Spleen (tissue), 13 donors: ENCODE measurements at places on chromosomes 3 and 15.

DNA sequence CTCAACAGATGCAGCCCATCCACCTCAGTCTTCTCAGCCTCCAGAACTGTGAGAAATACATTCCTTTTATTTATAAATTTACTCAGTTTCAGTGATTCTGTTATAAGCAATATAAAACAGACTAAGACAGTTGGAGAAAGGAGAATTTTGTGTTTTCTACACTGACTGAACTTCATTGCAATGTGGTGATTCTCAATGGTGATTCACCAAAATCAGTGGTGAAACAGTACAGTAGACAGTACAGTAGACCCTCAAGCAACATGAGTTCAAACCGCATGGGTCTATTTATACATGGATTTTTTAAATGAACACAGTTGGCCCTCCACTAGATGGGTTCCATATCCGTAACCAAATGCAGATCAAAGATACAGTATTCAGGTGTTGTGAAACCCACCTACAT, 403.1 kb upstream of the TGFBR2 start:
- peaks cover 7% of the 10 kb centered on the region for H3K4me1 ChIP-seq
- no peak for DNase-seq
- no peaks in the 10 kb centered on the region for H3K27me3 ChIP-seq
- H3K4me3 ChIP-seq: no peak overlapping the region
- H3K27ac ChIP-seq: no peak overlapping the region

DNA sequence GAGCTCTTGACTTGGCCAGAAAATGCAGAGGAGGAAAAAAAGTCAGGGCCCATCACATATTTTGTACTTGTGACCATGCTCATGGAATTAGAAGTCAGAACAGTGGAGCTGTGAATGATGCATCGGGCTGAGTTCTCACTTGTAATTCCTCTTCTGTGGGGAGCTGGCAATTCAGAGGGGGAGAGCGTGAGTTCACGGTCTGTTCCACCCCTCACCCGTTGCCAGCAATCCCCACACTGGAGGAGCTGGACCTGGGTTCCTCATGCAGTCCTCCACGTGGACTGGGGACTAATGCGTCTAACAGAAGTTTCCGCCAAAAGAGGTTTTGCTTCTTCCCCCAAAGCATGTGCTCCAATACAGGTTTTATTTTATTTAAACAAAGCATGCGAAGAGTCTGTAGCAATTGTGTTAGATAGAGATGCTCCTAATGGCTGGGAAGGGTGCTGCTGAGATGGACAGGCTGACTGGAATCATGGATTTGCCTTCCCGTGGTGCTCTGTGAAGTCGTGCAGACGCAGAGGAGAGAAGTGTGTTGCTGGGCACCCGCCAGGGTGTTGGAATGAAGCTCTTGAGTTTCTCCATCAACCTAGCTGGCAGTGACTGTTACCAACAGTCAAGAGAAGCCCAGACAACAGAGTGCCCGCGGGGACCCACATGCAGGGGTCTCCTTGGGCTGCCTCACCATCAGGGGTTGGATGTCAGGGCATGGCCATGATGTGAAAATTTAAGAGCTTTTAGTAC, 77.4 kb upstream of the PCSK6 start:
- DNase-seq: no peak
- H3K27ac ChIP-seq: no peak overlapping the region
- no peak overlapping the region for H3K4me3 ChIP-seq
- peaks cover 11% of the 10 kb centered on the region for H3K27me3 ChIP-seq

GRCh38 chr3:123757281-123757940, 126.7 kb downstream of the MYLK start:
- H3K4me1 ChIP-seq: peaks cover 11% of the 10 kb centered on the region
- no peak overlapping the region for H3K27ac ChIP-seq
- no peaks in the 10 kb centered on the region for H3K27me3 ChIP-seq
- no peak for DNase-seq
- H3K4me3 ChIP-seq: no peak overlapping the region

DNA sequence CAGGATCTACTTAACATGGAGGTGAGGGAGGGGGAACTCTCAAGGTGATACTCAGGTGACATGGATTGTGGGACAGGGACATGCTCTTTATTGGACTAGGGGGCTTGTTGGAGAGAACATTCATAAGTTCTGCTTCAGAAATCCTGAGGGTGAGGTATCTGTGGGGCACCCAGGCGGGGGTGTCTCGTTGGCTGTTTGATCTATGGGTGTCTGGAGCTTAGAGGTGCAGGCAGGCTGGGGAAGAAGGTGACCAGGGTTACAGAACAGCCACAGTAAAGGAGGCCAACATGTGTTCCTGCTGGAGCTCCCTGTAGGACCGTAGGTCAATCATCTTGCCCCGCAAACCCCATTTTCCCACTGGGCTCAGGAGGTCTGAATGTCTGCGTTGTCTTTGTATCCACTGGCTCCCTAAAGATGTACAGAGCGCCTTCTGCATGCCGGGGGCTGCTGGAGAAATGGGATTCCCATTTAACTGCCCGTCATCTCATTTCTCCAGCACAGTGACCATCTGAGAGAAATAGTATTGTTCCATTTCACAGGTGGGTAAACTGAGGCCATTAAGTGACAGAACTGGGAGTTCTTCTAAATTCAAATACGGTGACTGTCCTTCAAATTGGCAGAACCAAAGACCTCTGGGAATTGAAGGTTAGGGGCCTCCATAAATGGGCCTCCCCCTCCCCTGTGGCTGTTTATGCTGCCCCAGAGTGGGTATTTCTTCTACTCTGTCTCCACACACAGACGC, 40.3 kb upstream of the TSEN2 start:
- no peak overlapping the region for H3K4me3 ChIP-seq
- no peak for DNase-seq
- H3K36me3 ChIP-seq: no peaks in the 10 kb centered on the region

DNA sequence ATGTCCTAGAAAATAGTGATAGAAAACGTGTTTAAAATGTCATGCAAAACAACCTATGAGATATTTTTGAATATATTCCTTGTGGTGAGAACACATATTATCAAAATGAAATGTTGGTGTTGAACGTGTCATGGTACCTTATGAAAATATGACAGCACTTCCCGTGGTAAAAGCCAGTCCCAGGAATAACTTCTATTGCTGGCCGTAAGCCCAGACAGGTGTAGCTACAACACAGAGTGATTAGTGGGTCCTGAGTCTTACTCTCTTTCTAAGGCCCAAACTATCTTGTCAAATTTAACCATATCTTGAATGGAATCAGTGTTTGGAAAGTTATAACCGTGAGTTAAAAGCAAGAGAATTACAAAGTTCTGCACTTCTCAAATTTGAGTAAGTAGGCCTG, 24.1 kb downstream of the RARB start:
- DNase-seq: no peak
- H3K4me1 ChIP-seq: no peaks in the 10 kb centered on the region
- no peaks in the 10 kb centered on the region for H3K27me3 ChIP-seq

GRCh38 chr15:92288755-92289154, 104.9 kb upstream of the ST8SIA2 start:
- DNase-seq: no peak
- no peak overlapping the region for H3K27ac ChIP-seq
- no peaks in the 10 kb centered on the region for H3K36me3 ChIP-seq
- no peaks in the 10 kb centered on the region for H3K27me3 ChIP-seq
- H3K4me3 ChIP-seq: no peak overlapping the region

- no peaks in the 10 kb centered on the region for H3K36me3 ChIP-seq
- no peaks in the 10 kb centered on the region for H3K4me1 ChIP-seq
- no peak for DNase-seq
Observed at GRCh38 chr3:151371526-151371925, 13.0 kb downstream of the P2RY12 start.

GRCh38 chr3:17820275-17820674, 77.8 kb upstream of the TBC1D5 start:
- no peak for DNase-seq
- H3K27ac ChIP-seq: no peak overlapping the region
- no peak overlapping the region for H3K4me3 ChIP-seq
- H3K4me1 ChIP-seq: no peaks in the 10 kb centered on the region
- H3K36me3 ChIP-seq: no peaks in the 10 kb centered on the region
- H3K27me3 ChIP-seq: no peaks in the 10 kb centered on the region

DNA sequence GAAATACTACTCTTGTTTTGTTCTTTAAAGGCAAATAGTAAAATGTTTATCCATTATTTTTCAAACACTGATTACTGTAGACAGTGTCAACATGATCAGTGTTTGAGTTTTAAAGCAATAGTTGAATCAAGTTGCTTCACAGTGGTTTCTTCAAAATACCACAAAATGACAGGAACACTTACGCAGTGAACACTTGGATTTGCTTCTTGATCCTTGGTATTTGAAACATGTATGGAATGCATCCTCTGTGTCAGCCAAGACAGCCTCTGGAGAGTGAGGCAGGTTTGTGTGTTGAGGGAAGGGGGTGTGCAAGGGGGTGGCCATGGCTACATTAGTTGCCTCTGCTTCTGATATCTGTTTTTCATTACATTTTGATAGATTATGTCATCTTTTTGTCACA, 413.0 kb downstream of the RBMS3 start:
- H3K4me1 ChIP-seq: no peaks in the 10 kb centered on the region
- H3K36me3 ChIP-seq: no peaks in the 10 kb centered on the region
- no peak overlapping the region for H3K4me3 ChIP-seq
- no peak for DNase-seq
- H3K27me3 ChIP-seq: no peaks in the 10 kb centered on the region
- peak overlapping the region; percentile 24 for H3K27ac ChIP-seq

DNA sequence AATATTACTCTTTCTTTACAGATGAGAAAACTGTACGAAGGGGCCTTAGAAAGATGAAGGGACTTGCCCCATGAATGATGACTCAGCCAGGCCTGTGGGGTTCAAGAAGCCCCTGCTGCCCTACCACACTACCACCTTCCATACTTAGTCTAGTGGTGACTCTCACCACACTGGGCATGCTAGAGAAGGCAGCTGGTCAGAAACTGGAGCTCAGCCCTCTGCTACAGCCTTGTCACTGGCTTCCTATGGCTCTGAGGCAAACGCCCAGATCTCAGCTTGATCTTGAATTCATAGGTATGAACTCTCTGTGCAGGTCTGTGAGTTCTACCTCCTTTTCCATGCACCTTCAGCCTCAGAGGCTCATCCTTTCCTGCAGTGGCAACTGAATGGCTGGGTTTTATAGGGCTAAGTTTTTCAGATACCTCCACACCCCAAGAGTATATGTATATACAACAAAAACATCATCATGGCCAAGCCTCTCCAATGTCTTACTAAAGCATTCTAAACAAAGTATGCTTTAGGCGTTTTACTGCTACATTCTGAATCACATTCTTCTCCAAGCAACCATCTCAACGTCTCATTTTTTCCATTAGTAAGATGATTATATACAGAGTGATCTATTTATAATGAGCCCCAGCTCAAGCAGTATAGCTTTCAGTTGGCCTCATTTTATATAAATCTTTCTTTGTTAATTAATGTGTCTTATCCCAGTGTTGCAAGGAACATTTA, 234.1 kb downstream of the GREM1 start:
- no peaks in the 10 kb centered on the region for H3K27me3 ChIP-seq
- no peak overlapping the region for H3K4me3 ChIP-seq
- no peaks in the 10 kb centered on the region for H3K4me1 ChIP-seq

- peaks cover 16% of the 10 kb centered on the region for H3K36me3 ChIP-seq
- peaks cover 100% of the 10 kb centered on the region for H3K4me1 ChIP-seq
- H3K27ac ChIP-seq: peak overlapping the region; percentile 100
Observed at GRCh38 chr3:30642849-30643361, 36.5 kb downstream of the TGFBR2 start.

DNA sequence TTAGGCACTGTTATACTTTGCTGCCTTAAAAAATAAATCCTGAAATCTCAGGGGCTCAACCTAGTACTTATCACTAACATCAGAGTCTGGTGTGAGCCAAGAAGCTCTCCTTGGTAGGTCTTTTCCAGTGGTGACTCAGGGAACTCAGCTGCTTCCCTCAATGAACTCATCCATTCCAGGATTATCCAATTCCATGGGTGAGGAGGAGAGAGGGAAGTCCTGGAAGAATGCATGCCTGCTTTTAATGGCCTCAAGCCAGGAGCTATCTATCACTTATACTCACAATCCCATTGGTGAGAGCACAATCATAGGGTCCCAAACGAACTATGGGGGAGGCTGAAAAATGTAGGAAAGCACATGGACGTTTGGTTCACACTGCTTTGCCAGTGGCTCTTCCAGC, 113.6 kb downstream of the POLR2M start:
- DNase-seq: no peak
- H3K36me3 ChIP-seq: no peaks in the 10 kb centered on the region
- H3K27ac ChIP-seq: no peak overlapping the region

DNA sequence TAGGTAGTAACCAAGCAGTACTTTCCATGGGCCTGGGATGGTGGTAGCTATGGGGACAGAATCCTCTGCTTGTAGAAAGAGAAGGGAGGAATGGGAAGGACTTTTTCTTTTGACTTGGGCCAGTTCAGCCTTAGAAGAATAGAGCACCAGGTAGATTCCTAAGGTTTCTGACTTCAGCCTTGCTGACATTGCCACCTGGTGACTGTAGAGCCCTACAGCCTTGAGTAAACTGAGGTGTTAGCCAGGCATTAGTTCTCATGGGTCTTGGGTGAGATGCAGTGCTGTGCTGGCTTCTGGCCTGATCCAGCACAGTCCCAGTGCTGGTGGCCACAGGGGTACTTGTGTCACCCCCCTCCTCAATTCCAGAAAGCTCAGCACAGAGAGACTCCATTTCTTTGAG, 171.1 kb downstream of the ZBBX start:
- no peak overlapping the region for H3K4me3 ChIP-seq
- DNase-seq: no peak
- no peak overlapping the region for H3K27ac ChIP-seq
- H3K36me3 ChIP-seq: no peaks in the 10 kb centered on the region
- no peaks in the 10 kb centered on the region for H3K4me1 ChIP-seq

- no peak overlapping the region for H3K4me3 ChIP-seq
- no peak for DNase-seq
- no peaks in the 10 kb centered on the region for H3K27me3 ChIP-seq
- no peaks in the 10 kb centered on the region for H3K4me1 ChIP-seq
- no peaks in the 10 kb centered on the region for H3K36me3 ChIP-seq
- H3K27ac ChIP-seq: peak overlapping the region; percentile 87
Observed at GRCh38 chr15:50110285-50110684, 8.7 kb downstream of the ATP8B4 start.

- DNase-seq: no peak
- H3K36me3 ChIP-seq: peaks cover 100% of the 10 kb centered on the region
Observed at GRCh38 chr3:14471690-14472089, 68.5 kb downstream of the GRIP2 start.

GRCh38 chr15:85379403-85380131, 836 bp upstream of the AKAP13 start:
- no peaks in the 10 kb centered on the region for H3K27me3 ChIP-seq
- H3K4me1 ChIP-seq: peaks cover 43% of the 10 kb centered on the region
- no peak for DNase-seq
- peak overlapping the region; percentile 75 for H3K4me3 ChIP-seq
- H3K36me3 ChIP-seq: no peaks in the 10 kb centered on the region

GRCh38 chr3:9498781-9499180, 54.8 kb downstream of the LHFPL4 start:
- no peak overlapping the region for H3K4me3 ChIP-seq
- no peak overlapping the region for H3K27ac ChIP-seq
- peaks cover 14% of the 10 kb centered on the region for H3K4me1 ChIP-seq
- DNase-seq: no peak
- no peaks in the 10 kb centered on the region for H3K36me3 ChIP-seq

DNA sequence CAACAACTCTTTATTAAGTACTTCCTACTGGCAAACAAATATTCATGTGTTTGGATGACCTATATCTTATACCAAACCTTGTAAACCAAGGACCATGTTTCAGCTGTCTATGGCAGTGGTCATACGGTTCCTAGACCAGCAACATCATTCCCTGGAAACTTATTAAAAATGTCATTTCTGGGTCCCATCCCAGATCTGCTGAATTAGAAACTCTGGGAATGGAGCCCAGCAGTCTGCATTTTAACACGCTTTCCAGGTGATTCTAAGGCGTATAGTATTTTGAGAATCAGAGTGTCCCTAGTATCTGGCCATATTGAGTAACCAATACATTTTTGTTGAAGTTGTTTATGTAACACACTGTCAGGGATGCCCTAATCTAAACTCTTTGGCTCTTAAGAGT, 363.4 kb upstream of the LRRC3B start:
- H3K36me3 ChIP-seq: no peaks in the 10 kb centered on the region
- DNase-seq: no peak
- no peaks in the 10 kb centered on the region for H3K4me1 ChIP-seq
